ENCODE measurements at places on chromosomes 3 and 15. TPM values are rescaled to one million over a fixed set of nuclear protein-coding genes. Genes with fewer than 3 reads are reported as not detected.

The SLC12A8 gene
- 3.0 TPM for polyA plus RNA-seq

The PAQR5 gene
- polyA plus RNA-seq = 0.42 TPM

The ANKUB1 gene
- not detected for polyA plus RNA-seq

The C3orf22 gene
- polyA plus RNA-seq = not detected

The TP63 gene
- polyA plus RNA-seq = not detected

The ACTR8 gene
- 12.2 TPM for polyA plus RNA-seq

Measured in Purkinje cell (primary cell).